CD8-positive, alpha-beta T cell (primary cell): ENCODE measurements at places on chromosomes 2 and 18.

DNA sequence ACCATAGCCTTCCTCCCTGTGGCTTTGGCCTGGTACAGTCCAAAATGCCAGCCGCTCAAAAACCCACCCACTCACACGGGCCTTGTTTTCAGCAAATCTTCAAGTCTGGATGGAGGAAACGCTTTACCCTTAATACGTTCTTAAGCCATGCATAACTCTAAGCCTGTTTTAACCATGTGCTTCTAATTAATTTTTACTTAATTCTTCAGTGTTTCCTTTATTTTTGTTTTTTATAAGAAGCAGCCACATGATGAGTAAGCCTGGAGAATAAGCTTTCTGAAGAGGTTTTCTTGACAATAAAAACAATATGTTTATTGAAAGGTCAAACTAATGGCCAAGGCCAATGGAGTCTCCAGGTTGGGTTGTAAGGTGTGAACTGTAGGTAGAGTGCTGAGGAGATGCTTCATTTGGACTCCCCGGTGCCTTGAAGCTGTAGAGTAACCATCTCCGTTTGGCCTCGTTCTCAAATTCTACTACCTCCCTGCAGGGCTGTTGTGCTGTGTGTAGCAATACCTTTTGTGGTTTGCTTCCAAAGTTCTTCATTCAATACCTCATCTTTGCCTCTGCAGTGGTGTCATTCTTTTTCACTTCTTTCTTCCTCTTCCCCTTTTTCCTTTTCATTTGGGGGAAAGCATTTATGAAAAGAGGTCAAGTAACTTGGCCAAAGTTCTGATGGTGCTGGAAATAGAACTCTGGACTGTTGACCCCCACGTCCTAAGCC is 113.7 kb downstream of the PRKCE start:
- no peak for DNase-seq

DNA sequence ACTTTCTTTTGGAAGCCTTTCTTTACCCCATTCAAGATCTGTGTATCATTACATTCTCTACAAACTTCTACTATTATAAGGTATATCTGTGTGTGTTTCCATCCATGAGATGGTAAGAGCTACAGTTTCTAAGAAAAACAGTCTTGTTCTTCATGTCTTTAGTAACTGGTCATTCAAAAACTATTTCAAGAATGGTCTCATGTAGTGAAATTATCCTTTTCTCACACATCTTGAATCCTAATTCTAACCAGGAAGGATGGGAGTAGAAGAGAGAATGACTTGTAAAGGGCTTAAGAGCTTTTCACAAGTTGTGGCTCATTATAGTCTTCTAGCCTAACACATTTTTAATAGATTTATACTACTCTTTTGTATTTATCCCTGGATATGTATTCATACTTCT is 47.3 kb downstream of the ROCK1 start:
- DNase-seq: no peak

DNA sequence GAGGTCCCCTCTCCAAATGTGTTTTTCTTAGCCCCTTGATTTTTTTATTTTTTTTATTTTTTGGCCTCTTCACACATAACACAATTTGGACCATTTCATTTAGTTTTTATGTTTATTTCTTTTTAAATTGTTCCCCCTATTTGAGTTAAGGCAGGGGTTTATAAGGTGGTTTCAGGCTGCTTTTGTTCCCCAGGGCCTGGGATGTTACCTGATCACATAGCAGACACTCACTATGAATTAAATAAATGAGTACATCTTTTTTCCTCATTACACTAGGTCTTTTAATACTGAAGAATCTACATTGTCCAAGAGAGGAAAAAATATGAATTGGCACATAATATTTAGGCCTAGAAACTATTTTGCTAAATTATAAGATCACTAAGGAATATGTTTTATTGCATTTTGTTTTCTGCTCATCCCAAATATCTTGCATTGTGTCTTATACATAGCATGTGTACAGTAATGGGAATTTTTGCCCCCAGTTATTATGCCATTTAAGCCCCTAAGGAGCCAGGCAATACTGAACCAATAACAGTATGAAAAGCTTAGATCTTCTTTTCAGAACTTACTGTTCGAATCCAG is 112.4 kb upstream of the MAPRE2 start:
- no peak for DNase-seq

GRCh38 chr18:46650681-46651080 is 6.3 kb downstream of the LOXHD1 start:
- no peak for DNase-seq

DNA sequence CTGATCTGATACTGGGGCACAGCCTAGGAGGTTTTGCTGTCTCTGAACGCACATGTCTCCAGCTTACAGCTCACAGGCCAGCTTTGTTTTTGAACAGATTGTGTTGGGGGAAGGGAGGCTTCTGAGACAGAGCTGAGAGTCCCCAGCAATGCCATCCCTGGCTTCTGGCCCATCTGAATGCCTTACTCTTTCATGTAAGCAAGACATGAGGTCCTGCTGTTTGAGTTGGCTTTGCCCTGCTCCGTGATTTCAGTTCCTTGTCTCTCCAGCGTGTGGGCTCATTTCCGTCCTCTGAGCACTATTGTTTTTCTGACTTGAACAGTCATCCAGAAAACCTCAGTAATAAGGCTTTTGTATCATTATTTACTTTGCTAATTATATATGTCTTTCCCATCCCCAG is 194.9 kb upstream of the TNP1 start:
- no peak for DNase-seq

GRCh38 chr2:107418708-107419107 is 408.0 kb upstream of the RGPD4 start:
- no peak for DNase-seq
